ENCODE measurements at places on chromosomes 6 and 20.

- no peak for DNase-seq
These were observed 180.6 kb downstream of the FOXA2 start for GRCh38 chr20:22403632-22404361.

DNA sequence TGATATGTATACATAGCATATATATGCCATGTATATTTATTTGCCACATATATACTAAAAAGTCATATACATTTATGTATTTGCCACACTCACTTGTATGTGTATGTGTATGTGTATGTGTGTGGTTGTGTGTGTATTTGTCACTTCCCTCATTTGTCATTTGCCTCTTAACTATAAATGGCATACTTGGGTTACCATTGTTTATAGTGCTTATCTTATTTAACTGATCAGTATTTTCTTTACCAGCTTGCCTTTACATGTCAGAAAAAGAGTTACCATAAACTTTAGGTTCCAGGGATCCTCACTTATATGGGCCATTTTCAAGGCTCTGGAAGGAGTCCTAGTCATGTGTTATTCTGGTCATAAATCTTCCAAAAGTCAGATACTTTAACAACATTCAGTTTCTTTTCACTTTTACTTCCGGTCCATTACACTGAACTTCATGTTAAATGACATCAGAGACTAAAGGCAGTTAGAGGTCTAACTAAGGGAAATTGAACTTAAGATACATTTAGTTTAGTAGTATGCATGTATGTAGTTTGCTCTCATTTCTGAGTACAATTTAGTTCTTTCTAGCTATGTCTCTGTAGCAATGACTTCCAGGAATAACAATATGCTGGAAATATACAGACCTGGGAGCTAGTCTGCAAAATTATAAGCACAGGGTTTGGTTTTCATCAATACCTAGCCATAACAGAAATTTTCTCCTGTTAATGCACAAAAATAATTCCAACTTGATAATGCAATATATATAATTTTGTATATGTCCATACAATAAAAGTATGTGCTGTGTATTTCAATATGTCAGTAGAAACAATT lies 33.7 kb upstream of the HIVEP1 start:
- no peak for DNase-seq

DNA sequence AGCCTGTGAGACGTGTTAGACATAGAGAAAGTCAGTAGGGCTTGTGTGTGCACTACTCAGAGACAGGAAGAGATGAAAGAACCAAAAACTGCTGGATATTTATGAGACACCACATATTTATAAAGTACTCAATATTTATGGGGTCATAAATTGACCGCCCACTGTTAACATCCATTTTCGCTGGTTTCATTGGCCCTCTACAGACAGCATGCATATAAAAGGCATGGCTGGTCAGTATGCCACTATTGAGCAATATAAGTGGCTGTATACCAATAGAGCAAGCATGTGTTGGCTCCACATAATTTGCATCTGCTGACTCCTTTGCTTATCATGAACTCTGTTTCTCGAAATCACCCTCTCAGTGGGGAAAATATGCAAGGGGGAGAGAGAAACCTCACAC lies 110.3 kb upstream of the BTN3A2 start:
- no peak for DNase-seq

DNA sequence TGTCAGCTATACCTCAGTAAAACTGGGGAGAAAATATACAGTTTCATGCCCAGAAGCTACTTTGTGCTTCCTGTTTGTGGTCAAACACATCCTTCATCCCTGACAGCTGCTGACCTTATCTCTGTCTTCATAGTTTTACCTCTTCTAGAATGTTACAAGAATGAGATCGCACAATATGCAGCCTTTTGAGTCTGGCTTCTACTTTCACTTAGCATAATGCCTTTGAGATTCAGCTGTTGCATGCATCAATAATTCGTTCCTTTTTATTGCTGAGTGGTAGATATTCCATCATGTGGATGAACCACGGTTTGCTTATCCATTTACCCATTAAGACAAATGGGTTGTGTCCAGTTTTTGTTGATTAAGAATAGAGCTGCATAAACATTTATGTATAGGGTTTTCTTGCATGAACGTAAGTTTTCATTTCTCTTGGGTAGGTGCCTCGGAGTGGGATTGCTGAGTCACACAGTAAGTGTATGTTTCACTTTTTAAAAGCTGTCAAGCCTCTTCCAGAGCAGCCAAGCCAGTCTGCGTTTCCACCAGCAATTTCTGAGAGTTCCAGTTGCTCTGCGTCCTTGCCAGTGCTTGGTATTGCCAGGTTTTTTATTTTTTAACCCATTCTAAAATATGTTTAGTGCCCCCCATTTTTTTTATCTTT lies 86.6 kb upstream of the PAX1 start:
- no peak for DNase-seq

DNA sequence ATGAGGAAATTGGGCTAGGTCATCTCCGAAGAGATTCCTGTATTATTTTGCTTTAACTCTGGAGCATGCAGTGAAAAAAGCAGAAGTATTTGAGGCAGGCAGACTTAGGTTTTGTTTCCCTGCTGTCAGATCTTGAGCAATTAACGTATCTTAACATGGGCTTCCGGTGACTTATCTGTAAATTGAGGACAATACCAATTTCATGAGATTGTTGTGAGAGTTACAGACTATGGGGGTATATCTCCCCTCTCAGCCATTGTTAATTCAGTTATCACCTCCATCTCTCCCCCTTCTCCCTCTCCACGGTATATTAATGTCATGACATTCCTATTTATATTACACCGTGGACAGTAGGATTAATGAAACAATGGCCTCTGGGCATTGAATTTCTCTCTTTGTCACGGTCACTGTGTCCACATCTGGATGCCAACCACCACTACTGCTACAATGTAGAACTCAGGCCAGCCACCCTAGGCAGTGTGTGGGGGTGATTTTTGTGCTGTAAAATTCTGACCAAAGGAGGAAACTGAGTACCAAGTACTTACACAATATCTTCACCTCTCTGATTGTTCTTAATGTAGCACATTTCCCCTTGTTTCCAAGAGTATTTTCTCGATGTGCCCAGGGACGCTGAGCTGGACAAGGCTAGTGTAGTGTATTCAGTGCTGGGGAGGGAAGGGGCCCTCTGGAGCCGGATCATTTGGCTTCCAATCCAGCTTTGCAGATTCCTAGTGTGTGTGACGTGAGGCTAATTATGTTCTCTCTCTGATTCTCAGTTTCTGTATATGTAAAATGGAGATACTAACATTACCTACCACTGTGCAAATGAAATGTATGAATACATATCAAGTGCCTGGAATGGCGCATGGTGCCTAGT lies 77.2 kb downstream of the GCNT2 start:
- no peak for DNase-seq

DNA sequence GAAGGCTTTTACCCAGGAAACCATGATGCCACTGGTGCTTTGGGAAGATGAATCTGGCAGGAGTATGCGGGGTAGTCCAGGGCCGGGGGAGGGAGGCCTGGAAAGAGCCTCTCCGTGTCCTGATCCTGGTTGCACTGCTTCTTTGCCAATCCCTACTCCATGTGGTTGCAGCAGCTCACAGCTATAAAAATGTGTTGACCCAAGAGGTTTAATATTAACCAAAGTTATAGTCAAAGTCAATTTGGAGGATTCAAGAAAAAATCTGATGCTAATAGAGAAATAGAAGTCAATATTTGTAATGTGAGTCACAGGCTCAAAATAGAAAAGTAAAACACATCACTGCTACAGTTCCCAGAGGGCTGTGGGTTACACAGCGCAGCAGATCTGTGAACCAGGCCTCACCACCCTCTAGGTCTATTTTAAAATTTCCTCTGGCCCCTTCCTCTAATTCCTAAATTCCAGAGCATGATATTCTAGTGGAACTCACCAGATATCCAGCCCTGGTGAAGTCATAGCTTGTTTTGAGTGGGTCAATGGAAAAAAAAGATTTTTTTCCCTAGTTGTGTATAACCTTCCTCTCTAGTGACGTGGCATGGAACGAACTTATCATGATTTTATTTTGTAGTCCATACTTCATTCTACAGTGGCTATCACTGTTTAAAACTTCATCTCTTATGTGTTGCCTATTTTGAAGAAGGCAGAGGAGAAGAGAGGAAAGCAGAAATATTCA lies 63.2 kb upstream of the BMP2 start:
- DNase-seq = no peak

GRCh38 chr20:20946122-20946759 lies 159.9 kb downstream of the LINC00237 start:
- DNase-seq = no peak

GRCh38 chr6:112216662-112217551 lies 37.5 kb downstream of the LAMA4 start:
- DNase-seq = no peak

- DNase-seq = peak; percentile 68
These were observed at the start of gene PERP for GRCh38 chr6:138107078-138107751. PERP (minus strand) TSS chr6:138107419; CDS start chr6:138107340, 79 bp downstream.

DNA sequence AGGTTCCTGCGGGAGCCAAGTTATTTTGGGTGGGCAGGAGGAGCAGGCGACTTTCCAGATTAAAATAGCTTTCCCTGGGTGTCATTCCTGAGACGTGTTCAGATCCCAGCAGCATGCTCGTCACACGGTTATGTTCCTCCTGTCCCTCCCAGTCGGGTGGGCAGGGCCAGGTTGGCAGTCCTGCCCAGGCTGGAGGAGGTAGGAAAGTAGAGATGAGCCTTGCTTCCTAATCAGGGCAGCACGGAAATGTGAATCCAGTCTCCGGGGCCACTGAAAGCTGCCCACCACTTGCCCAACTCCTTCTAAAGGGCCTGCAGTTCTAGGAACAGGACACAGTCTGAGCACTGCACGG lies 137.0 kb downstream of the MRPL14 start:
- DNase-seq = no peak

GRCh38 chr6:136989571-136990241 lies 55.1 kb downstream of the IL20RA start:
- DNase-seq = no peak

DNA sequence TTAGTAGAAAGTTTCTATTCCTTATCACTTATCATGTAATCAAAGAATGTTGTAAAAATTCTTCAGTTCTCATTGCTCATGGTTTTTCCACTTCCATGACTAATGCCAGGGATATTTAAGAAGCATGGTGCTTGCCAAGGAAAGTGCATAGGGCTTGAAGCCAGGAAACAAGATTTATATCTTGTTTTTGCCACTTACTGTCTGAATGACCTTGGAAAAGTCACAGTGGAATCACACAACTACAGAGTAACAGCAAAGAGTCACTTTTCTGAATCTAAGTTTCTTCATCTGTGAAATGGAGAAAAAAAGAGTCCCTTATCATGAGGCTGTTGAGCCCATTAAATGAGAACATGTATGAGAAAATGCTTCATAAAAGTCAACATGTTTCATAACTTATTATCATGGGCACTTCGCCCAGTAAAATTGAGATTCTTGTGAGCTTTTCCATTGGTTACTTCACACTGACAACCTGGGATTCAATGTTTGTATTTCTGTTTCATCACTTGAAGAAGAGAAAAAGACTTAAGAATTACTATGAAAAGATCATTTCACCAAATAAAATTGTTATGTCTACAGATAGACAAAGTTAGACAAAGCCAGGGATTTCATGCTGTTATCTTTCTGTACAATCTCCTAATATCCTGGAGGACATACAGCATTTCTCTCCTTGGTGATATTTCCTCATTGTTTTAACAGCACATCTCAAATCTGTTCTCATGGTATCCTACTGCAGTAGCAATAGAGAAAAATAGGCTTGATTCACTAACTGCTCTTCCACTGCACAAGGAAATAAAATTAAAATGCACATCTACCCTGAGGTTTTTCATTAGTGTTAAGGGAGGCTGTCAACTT lies 7.6 kb upstream of the BMP5 start:
- no peak for DNase-seq

DNA sequence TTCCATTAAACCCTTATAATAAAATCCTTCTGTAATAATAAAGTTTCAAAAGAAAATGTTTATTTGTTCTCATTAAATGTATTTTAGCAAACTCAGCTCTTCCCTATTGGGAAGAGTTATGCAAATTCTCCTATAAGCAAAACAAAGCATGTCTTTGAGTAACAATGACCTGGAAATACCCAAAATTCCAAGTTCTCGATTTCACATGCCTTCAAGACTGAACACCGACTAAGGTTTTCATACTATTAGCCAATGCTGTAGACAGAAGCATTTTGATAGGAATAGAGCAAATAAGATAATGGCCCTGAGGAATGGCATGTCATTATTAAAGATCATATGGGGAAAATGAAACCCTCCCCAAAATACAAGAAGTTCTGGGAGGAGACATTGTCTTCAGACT lies 3.8 kb downstream of the IL17A start:
- DNase-seq = no peak

GRCh38 chr6:132764370-132764769 lies 6.7 kb upstream of the VNN2 start:
- DNase-seq = no peak

GRCh38 chr6:138258197-138258596 lies 39.9 kb upstream of the PBOV1 start:
- DNase-seq = no peak

GRCh38 chr6:130908188-130908587 lies 81.0 kb downstream of the SMLR1 start:
- no peak for DNase-seq

DNA sequence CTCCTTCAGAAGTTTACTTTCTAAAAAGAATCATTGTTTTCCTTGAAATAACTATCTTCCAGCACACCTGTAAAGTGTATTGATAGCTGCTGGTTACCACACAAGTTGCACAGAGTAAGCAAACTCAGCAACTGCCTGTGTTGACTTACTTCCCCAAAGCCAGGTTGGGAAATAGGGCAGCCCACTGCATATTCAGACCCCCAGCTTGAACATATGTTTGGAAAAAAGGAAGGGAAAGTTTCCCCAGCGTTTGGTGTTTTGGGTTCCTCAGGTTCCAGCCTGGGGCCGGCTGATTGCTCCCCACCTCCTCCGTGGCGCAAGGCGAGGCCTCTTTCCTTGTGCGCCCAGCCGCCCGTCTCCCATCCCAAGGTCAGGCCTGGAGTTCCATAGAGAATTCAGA lies 70.1 kb upstream of the QKI start:
- no peak for DNase-seq

DNA sequence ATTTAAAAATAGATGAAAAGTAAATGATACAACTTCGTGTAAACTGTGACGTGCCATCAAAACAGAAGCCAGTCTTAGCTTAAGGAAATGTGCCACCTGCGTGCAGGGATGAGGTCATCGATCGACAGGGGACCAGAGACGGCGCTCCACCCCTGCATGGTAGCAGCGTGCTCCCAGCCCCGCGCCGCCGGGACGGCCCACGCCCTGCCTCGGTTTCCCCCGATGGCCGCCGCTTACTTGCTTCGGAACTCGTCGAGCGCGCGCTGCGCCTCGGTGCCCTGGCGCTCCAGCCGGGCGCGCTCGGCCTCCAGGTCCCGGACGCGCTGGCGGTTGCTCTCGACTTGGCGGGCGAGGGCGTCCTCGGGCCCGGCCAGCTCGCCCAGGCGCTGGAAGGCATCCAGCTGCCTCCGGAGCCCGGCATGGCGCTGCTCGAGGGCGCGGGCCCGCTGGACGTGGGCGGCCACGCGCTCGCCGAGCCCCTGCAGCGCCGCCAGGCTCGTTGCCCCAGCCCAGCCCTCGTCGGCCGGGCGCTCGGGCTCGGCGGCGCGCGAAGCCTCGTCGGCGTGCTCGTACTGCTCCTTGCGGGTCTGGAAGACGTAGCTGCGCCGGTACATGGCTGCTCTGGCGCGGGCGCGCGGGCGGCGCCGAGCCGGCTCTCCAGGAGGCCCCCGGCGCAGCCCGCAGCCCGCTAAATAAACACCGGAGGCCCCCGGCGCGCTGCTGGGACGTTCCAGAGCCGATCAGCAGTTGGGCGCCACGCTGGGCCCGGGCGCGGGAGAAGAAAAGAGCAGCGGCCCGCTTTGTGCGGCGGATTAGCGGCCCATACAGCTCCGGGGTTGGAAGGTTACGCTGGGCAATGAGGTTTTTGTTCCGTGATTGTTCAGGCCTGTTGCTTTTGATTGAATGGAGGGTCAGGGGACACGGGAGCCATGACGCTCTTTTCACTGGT lies at the start of gene BFSP1:
BFSP1 (minus strand) TSS at position 664 of the 949 bp plus-strand sequence; CDS start at position 614, 50 bp downstream.
- peak; percentile 22 for DNase-seq

GRCh38 chr6:142845624-142846458 lies 99.1 kb downstream of the HIVEP2 start:
- peak; percentile 34 for DNase-seq

All from activated T-cell treated with anti-CD3 and anti-CD28 coated beads, Interleukin-2, amount 50 U/mL, for 4 hours (primary cell).